Articular chondrocyte of knee joint (primary cell): ENCODE measurements at places on chromosomes 6 and 20. TPM values are rescaled to one million over a fixed set of nuclear protein-coding genes. Genes with fewer than 3 reads are reported as not detected.

The MLIP gene
- total RNA-seq: 0.26 and 0.32 TPM in 2 replicates

The COL21A1 gene
- total RNA-seq: 1.0 and 3.9 TPM in 2 replicates

The NXT1 gene
- 12.0 and 16.8 TPM in 2 replicates for total RNA-seq

The TSBP1 gene
- not detected in 2 replicates for total RNA-seq

The TP53TG5 gene
- not detected in 2 replicates for total RNA-seq
